ENCODE measurements at places on chromosomes 12 and 14.

GRCh38 chr12:71642264-71642663, 21.4 kb downstream of the ZFC3H1 start:
- DNase-seq: no peak

DNA sequence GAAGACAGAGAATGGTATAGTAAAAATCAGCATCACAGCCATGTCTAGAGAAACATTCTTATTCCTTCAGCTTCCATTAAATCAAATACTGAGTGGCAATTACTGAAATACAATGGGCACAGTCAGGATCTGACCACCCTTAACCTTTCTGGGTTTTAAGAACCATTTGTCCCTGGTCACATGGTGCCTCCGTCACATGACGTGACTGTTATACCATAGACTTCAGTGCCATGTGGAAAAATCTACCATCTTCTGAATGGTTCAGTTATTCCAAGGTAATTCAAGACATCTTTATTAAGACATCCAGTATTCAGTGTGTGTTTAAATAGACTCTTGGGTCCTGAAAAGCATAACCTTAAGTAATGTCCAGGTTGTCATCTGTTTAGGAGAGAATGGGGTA, 553.1 kb upstream of the FLRT2 start:
- DNase-seq: no peak

- DNase-seq: no peak
Observed at GRCh38 chr12:16272222-16272621, 5.3 kb downstream of the SLC15A5 start.

GRCh38 chr14:56650048-56650447, 70.5 kb downstream of the TMEM260 start:
- no peak for DNase-seq

DNA sequence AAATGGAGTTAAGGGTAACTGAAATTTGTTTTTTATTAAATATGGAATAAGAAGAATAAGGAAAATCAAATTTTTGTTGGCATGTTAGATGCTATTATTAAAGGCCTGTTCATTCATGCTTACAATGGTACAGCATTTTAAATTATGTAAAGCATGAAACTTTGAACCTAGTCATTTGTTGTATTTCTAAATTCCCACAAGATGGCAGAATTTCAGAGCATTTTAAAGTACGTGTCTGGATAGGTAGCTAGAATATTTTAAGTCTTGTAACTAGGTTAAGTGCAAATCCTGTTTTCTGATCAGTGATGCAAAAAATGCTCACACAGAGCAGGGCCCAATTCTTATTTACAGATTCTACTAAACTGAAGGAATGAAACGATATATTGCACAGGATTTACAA, 585.6 kb upstream of the MIS18BP1 start:
- no peak for DNase-seq

DNA sequence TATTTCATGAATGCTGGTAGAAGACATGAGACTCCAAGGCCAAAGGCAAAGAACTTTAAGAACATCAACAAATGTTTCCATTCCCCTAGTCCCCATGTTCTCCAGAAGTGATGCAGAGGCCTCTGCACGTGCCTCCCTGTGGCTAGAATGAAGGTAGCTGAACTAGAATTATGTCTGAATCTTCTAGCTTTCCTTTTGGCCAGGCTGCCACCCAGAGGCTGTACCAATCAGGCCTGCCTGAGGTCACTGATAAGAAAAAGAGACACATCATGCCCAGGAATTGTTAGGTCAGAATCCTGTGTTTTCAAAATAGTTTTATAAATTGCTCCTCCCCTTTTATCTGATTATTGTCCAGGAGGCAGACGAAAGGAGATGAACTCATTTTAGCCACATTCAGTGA, 188.0 kb upstream of the SLC16A7 start:
- DNase-seq: no peak
